Left lobe of liver (tissue), 2 donors: ENCODE measurements at places on chromosomes 4 and X. TPM values are rescaled to one million over a fixed set of nuclear protein-coding genes. Genes with fewer than 3 reads are reported as not detected.

- DNase-seq = no peak
These were observed 126.7 kb downstream of the NHS start for GRCh38 chrX:17501746-17502145.

DNA sequence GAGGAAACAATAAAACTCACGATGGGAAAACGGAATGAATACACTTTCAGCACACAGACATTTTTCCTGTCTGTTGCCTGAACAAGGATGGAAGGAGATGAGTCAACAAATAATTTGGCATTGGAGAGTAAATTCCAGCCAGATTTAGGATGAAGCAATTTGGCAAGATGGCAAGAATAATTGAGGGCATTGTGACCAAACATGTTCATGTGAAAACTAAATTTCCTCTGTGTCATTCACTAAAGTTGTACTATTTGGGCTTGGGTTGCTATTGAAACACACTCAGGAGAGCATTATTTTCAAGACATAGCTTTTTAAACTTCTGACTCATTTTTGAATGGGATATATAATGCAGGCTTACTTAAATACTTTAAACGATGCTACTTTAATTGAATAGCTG, 1614.4 kb downstream of the PCDH19 start:
- no peak for DNase-seq

DNA sequence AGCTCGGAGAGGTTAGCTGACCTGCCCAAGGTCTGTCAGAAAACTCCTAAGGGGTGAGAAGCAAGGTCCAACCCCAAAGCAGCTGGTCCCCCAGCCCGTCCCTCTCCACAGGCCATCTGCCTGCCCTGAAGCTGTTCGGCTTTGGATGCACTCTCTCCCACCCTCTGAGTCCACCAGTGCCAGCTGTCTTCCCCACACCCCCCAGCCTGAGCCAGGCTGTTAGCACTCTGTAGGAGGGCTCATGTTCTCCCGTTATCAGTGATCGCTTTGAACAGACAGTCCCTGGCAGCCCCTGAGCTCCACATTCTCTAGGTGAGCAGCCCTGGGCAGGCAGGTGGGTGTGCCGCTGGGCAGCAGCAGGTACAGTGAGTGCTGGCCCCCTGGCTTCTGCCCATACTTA, 16.0 kb downstream of the ZNF185 start:
- DNase-seq = no peak

GRCh38 chr4:181959121-181959520, 284.1 kb upstream of the TENM3 start:
- no peak for DNase-seq

DNA sequence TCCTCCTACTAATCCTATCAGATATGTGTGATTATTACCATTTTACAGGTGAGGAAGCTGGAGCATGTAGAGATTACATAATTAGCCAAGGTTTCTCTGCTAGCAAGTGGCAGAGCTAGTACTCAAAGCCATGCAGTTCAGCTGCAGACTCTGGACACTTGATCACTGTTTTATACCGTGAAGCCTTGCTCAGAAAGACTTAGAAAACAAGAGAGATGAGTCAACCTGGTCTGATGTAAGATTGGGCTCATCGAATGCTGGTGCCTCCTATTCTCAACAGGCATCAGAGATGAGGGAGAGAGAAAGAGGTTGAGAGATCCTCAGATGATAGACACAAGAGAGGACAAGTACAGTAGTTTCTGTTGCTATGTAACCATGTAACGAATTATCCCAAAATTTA, 19.0 kb upstream of the PDE5A start:
- DNase-seq = no peak

DNA sequence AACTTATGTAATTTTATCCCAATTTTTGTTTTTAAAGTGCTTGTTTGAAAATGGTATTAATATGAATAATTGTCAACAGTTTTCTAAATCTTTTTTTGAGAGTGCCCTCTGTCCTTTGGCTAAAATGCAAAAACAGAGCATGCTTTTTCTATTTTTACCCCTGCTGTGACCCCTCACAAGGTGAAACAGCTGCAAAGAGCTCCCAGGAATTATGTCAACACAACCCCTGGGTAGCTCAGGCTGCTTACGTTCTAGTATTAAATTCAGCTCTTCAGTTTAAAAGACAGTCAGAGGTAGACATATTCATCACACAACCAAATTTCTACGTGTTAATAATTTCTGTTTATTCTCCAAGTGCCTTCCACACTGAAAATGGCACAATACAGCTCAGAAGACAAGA, 367.5 kb downstream of the PRDM5 start:
- no peak for DNase-seq

GRCh38 chr4:140309124-140309870, 64.1 kb upstream of the SCOC start:
- DNase-seq = no peak

Gene PDGFRA
- 15.5 TPM for total RNA-seq

Gene TCEANC
- 6.8 TPM for total RNA-seq

Gene TMPRSS11D
- not detected for total RNA-seq

Gene NSG1
- total RNA-seq = 0.13 TPM
